CD4-positive, alpha-beta T cell treated with Interleukin-15 for 4 hours (primary cell): ENCODE measurements at places on chromosomes 1 and 21.

DNA sequence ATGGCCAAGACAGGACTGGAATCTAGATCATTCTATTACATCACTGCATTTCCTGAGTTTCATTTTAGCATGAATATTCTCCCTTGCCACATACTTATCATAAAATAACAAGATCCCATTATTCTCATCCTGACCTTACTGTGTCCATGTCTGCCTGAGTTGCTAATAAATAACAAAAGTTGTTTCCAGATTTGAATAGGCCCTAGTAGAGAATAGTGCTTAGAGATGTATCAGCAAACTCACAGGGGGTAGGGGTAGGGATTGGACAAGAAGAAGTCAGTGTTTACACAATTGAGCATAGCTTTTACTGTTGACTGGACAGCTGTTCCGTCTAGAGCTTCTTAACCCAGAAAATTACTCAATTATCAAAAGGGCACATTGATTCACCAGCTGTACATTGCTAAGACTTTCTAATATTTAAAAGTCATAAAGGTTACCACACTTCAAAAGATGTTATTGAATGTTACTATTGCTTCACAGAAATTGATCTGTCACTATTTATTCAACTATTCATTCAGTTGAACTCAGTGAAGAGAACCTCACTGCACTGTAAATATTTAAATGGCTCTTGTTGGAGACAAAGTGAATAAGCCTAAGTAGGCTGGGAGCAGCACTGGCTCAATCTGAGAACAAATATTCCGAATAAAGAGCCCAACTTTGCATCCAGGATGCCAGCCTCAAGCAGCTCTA is 121.9 kb downstream of the NRIP1 start:
- no peak for DNase-seq

DNA sequence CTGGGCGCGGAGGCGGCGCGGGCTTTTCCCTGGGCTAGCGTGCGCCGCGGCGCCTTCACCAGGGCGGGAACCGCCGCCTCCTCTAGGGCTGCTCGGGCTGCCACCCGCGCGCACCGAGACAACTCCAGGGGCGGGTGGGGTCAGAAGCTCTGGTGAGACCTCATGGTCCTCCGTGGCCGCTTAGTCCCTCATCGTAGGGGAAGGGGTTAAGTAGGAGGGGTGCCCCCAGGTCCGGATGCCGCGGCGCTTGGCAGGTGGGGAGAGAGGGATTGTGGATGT is 559 bp downstream of the SERTAD4 start:
- DNase-seq: no peak

DNA sequence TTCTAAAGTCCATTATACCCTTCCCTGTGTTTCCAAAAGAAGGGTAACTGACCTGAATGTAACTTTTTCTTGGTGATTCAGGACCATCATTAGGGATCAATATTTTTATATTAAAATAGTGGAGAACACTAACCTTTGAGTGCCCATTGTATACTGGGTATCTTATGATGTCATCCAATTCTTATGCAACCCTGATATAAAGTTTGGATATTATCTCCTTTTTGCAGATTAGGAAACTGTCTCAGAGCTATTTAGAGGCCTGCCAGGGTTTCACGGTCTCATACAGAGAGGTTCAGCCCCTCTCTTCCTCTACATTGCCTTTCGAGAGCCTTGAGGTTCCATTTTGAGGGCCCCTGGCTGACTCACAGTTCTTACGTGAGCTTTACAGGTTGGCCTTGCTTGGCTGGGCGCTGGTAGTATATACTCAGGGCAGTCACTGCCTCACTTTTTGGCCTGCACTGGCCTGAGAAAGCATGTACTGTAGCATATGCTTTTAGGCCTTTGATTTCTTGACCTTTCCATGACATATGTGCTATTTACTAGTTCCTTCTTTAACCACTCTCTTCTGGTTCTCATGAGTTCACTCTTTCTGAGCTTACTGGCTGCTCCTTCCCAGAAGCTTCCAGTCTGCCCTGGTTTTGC is 15.7 kb upstream of the FOXO6 start:
- DNase-seq: no peak

GRCh38 chr21:16034446-16035190 is 304.8 kb downstream of the USP25 start:
- no peak for DNase-seq

- no peak for DNase-seq
Measured at GRCh38 chr1:20339811-20340457, 49.3 kb downstream of the VWA5B1 start.

DNA sequence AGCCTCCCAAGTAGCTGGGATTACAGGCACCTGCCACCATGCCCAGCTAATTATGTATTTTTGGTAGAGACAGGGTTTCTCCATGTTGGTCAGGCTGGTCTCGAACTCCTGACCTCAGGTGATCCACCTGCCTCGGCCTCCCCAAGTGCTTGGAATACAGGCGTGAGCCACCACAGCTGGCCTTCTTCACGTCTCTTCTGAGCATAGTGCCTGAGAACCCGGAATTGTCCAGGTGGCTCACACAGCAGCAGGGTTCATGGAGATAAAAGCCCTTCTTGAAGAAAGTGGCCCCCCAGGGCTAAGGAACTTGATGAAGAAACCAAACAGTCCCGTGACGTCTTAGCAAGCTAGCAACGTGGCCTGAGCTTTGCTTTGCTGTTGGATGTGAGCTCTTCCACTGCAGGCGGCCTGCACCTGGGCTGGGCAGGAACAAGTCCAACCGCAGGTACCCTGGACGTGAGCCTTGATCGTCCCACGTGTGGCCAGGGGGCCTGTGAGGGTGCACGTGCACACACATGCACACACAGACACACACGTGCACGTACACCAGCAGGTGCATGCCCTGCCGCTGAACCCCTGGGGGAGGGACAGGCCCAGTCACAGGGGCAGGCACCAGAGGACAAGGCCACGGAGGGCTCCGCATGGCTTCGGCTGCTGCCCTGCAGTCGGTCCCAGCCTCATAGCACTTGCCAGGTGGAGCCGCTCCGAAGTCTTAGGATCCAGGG is 23.4 kb upstream of the TRAPPC10 start:
- no peak for DNase-seq

DNA sequence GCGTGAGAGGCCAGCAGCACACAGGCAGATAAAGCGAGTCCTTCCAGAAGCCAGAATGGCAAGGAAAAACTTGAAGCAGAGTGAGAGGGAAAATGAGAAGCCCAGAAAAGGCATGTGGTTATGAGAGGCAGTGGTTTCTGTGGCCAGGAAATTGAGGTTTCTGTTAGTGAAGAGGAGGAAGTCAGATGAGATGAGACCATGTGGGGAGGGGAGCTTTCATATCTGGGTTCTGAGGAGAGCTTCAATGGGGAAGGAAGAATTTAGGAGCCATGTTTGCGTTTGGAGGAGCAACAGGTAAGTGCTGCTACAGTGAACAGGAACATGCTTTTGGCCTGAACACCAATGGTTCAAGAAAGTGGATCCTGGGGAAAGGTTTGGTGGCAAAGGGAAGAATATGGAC is 6.1 kb upstream of the CD1A start:
- DNase-seq: peak; percentile 34

GRCh38 chr1:196128835-196129234 is 479.4 kb downstream of the KCNT2 start:
- DNase-seq: no peak
